ENCODE measurements at places on chromosomes 6 and 20.

- DNase-seq = no peak
Measured at GRCh38 chr20:25856256-25856884, 159.7 kb upstream of the ZNF337 start.

DNA sequence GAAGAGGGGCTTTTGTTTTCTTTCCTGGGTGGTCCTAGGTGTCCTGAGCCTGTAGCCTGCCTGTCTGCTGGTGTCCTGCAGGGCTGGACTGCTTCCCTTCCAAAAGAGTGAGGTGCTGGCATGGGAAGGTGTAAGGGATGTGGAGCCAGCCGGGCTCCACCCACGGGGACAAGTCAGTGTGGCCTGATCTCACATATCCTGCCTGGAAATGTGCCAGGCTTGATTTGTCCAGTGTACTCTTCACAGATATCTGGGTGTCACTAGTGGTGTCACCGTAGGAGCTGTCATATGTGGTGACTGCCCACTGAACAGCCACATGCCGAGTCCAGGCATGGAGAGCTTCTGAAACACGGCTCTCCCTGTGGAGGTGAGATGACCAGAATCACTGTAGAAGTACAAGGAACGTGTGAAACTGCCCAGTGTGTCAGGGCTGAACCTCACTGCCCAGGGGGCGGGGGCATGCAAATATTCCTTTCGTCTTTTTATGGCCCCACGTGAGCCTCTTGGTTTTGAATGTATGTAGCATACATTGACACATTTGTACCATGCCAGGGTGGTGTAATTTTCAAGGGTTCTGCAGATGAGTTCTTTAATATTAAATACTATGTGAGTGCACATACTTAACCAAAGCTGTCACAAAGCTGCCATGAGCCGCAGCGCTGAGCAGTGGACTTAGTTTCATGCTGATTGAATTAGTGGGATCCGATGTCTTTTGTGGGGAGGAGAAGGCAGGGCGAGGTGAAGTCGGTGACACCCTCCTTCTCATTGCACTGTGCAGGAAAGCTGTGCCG lies 55.8 kb downstream of the CDH4 start:
- DNase-seq = no peak

GRCh38 chr20:33322456-33322855 lies 39.4 kb downstream of the BPIFB1 start:
- no peak for DNase-seq

DNA sequence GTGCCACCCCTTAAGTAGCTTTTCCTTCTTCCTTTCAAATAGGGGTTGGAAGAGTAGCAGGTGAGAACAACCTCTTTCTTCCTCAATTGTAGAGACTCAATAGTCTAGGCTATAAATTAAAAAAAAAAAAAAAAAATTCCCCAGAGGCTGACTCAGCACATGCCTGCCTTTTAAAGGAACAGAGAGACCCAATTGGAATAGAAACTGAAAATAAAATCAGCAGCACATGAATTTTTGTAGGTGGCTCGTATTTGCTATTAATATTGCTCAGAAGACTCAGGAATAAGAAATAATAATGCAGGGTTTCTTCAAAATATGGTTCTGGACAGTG lies 19.3 kb downstream of the TOP1 start:
- DNase-seq = no peak

DNA sequence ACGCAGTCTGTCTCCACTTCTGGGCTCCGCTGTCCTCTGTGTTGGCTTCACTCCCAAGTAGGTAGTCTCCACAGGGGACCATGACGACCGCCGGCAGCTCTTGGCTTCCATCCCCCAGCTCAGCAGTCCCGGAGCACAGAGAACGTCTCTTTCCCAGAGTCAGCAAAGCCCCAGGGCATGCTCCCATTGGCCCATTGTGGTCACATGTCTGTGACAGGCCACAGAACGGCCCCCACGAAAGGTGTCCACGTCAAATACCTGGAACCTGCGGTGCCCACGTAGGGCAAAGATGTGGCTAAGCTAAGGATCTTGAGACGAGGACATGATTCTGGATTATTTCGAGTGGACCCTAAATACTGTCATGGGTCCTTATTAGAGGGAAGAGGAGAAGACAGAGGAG lies 438.4 kb upstream of the SULF2 start:
- no peak for DNase-seq

- no peak for DNase-seq
Measured at GRCh38 chr6:83072726-83073125, 5.3 kb downstream of the DOP1A start.
